ENCODE measurements at places on chromosomes 11 and 22.

- peak; percentile 39 for ATAC-seq
Measured at GRCh38 chr11:13963169-13963948, 836 bp downstream of the SPON1 start.

GRCh38 chr11:71385091-71385490 is 63.1 kb downstream of the DHCR7 start:
- no peak for ATAC-seq

- ATAC-seq = no peak
Measured at GRCh38 chr11:61368646-61369045, 6.5 kb downstream of the TMEM138 start.

DNA sequence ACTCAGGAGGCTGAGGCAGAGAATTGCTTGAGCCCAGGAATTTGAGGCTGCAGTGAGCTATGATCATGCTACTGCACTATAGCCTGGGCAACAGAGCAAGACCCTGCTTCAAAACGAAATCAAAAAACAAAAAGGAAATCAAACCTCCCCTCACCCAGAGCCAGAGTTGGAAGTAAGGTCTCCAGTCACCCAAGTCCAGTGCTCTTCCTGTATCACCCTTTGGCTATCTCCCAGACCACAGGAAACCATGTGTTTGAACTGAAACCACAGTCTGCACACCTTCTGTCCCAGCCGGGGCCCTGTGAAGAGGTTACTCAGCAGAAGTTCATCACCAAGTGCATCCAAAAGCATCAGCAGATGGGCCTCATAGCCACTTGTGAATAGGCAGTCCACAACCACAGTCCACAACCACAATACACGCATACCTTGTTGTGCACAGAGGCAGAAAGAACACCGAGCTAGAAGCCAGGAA is 4.6 kb downstream of the MYH9 start:
- peak; percentile 19 for ATAC-seq

- no peak for ATAC-seq
Measured at GRCh38 chr22:48782811-48783511, 1044.7 kb downstream of the BRD1 start.
